ENCODE measurements at places on chromosomes 2 and 18. TPM values are rescaled to one million over a fixed set of nuclear protein-coding genes. Genes with fewer than 3 reads are reported as not detected.

Gene REG1B
- not detected for total RNA-seq

GRCh38 chr2:149782572-149782971, 195.0 kb upstream of the MMADHC start:
- no peak for DNase-seq

GRCh38 chr2:72148837-72149555, 1.3 kb upstream of the CYP26B1 start:
- peak; percentile 80 for DNase-seq

DNA sequence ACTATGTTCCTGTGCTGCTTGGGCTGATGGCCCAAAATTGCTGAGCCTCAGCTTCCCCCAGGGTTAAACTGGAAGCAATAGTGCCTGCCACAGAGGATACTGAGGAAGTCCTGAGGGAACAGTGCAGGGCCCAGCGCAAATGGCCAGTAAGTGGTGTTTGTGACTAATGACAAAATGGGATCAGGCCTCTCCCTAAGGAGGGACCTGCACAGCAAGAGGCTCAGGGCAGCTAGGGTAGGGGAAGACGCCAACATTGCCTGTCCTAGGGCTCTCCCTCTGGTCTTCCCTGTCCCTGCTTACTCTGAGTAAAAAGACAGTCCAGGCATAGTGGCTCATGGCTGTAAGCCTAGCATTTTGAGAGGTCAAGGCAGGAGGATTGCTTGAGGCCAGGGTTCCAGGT, 37.8 kb downstream of the INO80C start:
- no peak for DNase-seq

- DNase-seq, result no peak
These were observed 385.0 kb upstream of the KLHL29 start for GRCh38 chr2:22999951-23000350.

- DNase-seq, result no peak
These were observed 262.0 kb downstream of the TNS1 start for GRCh38 chr2:217740756-217741155.

GRCh38 chr2:10079266-10079869, 843 bp downstream of the CYS1 start:
- peak; percentile 65 for DNase-seq

DNA sequence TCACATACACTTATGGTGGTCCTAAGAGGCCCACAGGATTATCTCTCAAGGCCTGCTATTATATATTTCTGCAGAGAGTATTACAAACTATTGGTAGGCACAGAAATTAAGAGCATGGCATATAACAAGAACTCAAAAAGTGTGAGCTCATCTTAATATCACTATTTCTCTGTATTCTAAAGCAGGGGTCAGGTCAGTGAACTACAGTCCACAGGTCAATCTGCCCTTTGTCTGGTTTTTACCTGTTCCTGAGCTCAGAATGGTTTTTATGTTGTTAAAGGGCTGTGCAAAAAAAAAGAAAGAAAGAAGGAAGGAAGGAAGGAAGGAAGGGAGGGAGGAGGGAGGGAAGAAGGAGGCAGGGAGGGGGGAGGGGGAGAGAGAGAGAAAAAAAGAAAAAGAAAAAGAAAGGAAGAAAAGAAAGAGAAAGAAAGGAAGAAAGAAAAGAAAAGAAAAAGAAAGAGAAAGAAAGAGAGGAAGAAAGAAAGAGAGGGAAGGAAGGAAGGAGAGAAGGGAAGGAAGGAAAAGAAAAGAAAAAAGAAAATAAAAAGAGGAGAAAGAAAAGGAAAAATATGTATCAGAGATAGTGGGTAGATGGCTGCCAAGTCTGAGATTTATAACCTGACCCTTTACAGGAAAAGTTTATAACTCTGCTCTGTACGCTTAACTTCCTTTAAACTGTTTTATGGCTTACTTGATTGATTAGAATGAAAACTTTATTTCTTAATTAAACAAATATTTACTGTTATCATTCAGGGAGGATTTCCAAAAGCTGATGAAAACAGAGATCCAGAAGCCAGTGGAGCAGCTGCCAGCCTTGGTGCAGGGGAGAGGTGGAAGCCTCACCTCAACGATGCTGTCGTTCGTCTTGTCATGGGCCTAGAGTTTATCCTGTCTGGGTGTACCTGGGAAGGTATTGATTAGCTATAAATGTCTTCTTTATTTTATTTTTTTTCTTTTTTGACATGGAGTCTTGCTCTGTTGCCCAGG, 11.2 kb upstream of the SCYGR1 start:
- no peak for DNase-seq

DNA sequence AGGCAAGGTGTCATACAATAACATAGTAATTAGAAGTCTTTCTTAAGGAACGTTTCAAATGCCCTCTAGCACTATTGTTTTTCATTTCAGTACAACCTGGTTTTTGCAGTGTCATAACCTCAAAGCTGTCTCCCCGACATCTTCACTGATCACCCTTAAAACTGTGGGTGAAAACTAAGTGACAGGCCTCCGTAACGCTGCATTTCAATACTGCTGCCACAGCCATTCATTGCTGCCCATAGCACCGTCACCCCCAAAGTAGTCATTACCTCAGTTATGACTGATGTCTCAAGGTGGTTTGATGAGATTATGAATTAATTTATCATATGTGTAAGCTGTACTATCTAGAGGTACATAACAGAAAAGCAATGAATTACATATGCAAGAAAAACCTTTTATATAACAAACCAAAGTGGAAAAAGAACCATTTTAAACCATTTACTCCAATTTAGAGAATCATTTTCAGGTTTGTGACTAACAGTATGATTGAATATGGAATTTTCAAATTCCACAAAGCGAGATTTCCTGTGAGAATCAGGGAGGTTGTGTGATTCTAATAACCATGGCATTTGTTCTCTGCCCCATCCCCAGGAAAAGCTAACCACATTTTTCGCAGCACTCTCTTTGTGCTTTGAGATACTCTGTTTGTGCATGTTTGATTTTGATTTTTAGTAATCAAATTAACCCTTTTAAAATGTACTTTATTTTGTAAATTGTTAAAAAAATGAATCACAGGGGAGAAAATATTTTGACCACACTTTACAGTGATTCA, 263.0 kb downstream of the PTGR3 start:
- DNase-seq, result no peak

DNA sequence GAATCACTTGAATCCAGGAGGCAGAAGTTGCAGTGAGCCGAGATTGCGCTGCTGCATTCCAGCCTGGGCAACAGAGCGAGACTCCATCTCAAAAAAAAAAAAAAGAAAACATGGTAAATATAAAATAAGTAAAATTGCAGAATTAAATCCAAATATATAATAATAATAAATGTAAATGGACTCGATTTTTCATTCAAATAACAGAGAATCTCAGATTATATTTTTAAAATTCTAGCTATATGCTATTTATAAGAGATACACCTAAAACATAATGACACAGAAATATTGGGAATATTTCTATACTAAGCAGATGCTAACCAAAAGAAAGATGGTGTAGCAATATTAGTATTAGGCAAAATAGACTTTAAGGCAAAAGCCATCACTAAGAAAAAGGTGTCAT, 15.1 kb upstream of the NEURL3 start:
- DNase-seq, result no peak

Gene SPC25
- 5.3 TPM for total RNA-seq

Gene PIEZO2
- 2.4 TPM for total RNA-seq

DNA sequence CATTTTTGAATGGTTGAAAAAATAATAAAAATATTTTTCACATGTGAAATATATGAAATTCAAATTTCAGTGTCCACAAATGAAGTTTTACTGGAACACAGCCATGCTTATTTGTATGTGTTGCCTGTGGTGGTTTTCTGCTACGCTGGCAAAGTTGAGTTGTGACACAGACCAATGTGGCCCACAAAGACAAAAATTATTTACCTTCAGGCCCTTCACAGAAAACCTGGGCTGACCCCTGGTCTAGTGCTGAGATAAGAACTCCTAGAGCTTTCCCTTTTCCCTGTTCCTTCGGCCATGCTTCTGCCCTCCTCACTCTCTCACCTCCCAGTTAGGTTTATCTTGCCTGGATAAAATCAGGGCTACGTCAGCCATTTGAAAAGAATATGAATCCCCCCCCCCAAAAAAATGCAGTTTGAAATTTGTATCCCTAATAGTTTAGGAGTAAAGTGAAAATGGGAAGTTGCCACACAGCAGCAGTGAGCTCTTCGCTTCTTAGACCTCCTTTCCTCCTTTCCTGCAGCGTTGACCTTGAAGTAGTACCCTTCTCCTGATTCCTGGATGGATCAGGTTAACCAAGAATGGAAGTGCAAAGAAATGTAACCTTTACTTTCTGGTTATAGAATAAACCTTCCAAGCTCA, 91.0 kb downstream of the LIMS1 start:
- no peak for DNase-seq

Gene C1QL2
- 0.41 TPM for total RNA-seq

Gene DPP4
- 8.6 TPM for total RNA-seq

- no peak for DNase-seq
These were observed 93.0 kb downstream of the ANKRD44 start for GRCh38 chr2:197217541-197217940.

Gene GCG
- total RNA-seq, result 0.41 TPM

Gene FZD7
- 15.5 TPM for total RNA-seq

- no peak for DNase-seq
These were observed 4.0 kb upstream of the HOXD4 start for GRCh38 chr2:176147210-176147799.

Gene DCDC2C
- total RNA-seq, result 1.2 TPM

- no peak for DNase-seq
These were observed 951.9 kb downstream of the TSN start for GRCh38 chr2:122707224-122707824.

- peak; percentile 24 for DNase-seq
These were observed 914 bp upstream of the IWS1 start for GRCh38 chr2:127527001-127527804.

GRCh38 chr18:78595453-78595852, 384.2 kb upstream of the SALL3 start:
- no peak for DNase-seq

- DNase-seq, result no peak
These were observed 475.8 kb downstream of the TXNL1 start for GRCh38 chr18:56162311-56163265.

DNA sequence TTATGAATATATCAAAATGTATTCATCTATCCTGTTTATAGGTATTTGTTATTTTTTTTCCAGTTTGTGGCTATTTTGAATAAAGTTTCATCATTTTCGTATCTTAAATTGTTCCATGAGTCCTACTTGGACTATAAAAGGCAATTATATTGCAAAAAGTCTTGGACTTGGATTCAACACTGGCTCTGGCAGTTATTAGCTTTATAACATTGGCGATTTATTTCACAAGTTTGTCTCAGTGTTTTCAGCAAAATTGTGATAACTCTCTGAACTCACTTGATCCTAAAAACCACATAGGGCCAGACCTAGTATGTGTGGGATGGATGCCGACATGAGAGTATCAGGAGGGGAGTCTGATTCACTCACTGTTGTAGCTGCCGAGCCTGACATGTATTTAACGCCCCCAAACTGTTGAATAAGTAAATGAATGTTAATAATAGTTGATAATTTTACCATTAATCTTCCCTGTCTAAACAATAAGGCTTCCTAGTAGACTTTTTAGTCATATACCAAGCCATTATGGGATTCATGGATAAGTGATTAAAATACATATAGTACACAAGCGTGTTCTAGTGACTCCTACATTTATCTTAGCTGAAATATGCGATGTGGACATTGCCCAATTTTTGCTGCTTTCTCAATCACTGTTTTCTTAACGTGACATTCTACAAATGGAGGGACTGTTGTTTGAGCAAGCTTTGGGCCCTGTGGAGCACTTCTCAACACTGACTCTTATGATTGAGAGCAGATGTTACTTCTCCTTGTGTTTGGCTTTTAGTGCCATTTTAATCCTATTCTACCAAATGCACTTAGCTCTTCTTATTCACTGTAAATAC, 907.6 kb downstream of the EPHA4 start:
- DNase-seq, result no peak

- no peak for DNase-seq
These were observed 106.7 kb downstream of the ACKR3 start for GRCh38 chr2:236676136-236676873.

- no peak for DNase-seq
These were observed 198.8 kb upstream of the FOSL2 start for GRCh38 chr2:28193630-28194403.

Gene LINC00305
- not detected for total RNA-seq

- no peak for DNase-seq
These were observed 37.9 kb downstream of the SLC38A11 start for GRCh38 chr2:164917296-164917903.

DNA sequence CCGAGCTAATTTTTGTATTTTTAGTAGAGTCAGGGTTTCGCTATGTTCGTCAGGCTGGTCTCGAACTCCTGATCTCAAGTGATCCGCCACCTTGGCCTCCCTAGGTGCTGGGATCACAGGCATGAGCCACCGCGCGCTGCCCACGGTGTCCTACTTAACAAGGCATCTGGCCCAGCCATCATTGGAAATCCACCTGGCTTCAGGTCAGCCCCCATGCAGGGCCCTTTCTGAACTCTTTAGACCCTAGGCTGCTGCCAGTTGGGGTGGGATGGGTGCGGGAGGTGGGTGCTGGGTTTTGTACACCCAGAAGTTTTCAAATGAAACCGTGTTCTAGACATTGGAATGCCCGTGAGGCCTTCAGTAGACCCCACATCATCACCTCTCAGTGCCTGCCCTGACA, 26.6 kb upstream of the NT5DC4 start:
- no peak for DNase-seq

Gene RNF103
- 33.4 TPM for total RNA-seq

DNA sequence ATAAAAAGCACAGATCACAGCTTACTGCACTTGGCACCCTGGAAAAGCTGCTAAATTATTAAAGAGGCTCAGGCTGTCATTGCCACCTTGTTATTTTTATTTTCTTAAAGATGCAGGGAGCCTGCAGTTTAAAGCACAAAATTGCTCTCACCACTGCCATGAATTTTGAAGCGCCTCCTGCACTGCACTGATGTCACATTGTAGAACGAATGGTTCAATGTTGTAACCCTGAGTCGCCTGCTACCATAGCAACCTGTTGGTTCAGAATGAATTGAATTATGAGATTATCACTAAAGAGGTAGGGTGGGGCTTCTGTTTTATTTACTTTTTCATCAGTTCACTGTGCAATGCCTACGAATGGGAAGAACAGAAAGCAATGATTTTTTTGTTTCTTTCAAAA, 16.5 kb downstream of the SCG2 start:
- no peak for DNase-seq

Gene IL1RL1
- total RNA-seq, result not detected

GRCh38 chr2:207944979-207945600, 80.2 kb downstream of the PLEKHM3 start:
- no peak for DNase-seq

DNA sequence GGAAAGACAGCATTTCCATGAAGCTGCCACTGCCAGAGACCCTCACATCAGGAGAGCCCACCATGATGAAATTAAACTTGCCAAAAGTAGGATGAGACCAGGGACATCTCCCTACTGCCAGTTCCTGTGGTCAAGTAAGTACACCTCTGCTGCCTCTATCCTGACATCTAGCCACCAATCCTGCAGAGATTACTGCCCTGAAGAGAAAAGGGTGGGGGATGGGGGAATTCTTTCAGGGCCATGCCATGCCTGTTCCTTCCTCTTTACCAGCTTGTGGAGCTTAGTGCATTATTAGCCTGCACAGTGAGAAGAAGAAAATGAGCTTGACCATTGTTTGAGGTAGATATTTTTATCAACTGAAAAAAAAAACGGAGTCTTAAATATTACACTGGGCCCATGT, 397.2 kb upstream of the CDH2 start:
- DNase-seq, result no peak

All from frontal cortex (tissue), 4 donors.